ENCODE measurements at places on chromosomes 2 and 18.

- DNase-seq, result no peak
Measured at GRCh38 chr2:231186325-231186724, 12.1 kb upstream of the ARMC9 start.

GRCh38 chr2:138235041-138235440, 266.5 kb upstream of the SPOPL start:
- no peak for DNase-seq

- DNase-seq, result no peak
Measured at GRCh38 chr2:239412905-239413603, 12.2 kb upstream of the HDAC4 start.

DNA sequence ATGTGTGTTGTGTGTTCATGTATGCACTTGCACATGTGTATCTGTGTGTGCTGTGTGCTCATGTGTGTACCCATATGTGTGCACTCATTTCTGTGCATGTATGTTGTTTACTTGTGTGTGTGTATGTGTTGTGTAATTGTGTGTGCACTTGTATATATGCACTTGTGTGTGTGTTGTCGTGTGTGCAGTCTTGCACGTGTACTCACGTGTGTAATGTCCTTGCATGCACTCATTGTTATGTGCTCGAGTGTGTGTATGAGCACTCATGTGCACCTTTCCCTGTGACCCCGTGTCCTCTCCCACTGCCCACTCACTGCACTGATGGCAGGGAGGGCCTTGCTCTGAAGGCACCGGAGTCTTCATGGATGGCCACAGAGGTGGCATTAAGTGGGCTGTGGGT, 92.0 kb downstream of the SMIM21 start:
- DNase-seq, result no peak

- no peak for DNase-seq
Measured at GRCh38 chr2:241282555-241282954, 32.9 kb downstream of the HDLBP start.

GRCh38 chr18:55795101-55795669, 207.2 kb upstream of the TCF4 start:
- DNase-seq, result no peak

- DNase-seq, result no peak
Measured at GRCh38 chr18:53971331-53971730, 253.1 kb downstream of the MBD2 start.

- DNase-seq, result no peak
Measured at GRCh38 chr2:137879121-137879520, 85.2 kb upstream of the HNMT start.

DNA sequence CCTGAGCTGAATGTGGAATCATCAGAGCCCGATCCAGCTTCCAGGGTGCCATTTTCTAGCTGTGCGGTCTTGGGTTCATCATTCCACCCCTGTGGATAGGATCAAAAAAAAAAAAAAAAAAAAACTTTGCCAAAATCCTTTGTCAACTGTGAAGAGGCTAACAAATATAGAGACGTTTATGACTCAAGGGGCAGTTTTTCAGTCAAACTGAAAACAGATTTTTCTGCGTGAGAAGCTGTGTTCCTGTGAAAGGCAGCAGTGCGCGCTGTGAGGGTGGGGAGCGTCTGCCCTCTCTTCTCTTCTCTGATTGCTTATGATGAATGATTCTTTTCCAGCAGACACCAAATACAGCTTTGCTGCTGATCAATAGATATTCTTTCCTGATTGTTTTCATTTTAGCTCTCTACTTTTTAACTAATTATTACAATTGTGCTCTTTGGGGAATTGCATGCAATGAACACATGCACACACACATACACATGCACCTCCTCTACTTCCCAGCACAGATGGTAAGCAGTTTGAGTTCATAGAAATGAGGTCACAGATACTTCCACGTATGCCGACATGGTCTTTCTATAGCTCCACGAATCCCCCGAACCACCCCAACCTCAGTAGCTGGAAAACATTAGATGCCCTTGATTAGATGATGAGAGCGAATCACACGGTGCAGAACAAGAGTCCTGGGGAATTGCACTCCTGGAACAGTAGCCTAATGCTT, 175.4 kb downstream of the NRP2 start:
- DNase-seq, result no peak

DNA sequence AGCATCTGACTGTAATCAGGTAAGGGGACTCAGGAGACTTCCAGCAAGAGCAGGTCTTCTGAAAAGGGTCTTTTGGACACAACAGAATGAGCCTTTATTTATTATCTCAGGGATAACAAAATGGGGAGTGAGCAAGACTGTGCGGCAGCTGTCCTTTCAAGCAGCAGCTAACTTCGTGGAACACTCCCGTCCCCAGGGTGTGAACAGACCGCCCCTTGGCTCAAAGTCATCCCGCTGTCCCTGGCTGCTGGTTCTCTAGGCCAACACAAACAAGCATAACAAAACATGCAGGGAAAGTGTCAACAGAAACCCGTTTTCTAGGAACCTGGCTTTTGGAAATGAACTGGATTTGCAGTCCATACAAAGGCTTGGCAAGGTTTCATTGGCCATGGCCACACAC, 787.9 kb upstream of the FANCL start:
- no peak for DNase-seq

GRCh38 chr18:25001803-25002202, 350.2 kb downstream of the ZNF521 start:
- DNase-seq, result no peak

DNA sequence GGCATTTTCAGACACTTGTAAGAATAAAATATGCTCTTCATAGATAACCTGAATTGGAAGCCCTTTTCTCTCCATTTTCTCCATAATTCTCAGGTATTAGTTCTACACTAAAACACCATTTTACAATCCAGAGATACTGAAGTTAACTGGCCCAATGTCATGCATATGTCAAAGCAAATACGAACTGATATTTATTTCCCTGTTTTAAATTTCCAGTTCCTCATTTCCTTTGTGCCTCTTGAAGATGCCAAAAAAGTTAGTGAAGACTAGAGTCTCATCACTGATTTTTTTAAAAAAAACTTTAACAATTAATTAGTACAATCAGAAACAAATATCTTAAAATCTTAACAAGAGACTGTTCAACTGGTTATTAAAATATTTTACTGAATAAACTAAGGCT, 52.8 kb upstream of the ITGB6 start:
- DNase-seq, result no peak

GRCh38 chr18:22871809-22872525, 61.2 kb upstream of the RBBP8 start:
- DNase-seq, result no peak

DNA sequence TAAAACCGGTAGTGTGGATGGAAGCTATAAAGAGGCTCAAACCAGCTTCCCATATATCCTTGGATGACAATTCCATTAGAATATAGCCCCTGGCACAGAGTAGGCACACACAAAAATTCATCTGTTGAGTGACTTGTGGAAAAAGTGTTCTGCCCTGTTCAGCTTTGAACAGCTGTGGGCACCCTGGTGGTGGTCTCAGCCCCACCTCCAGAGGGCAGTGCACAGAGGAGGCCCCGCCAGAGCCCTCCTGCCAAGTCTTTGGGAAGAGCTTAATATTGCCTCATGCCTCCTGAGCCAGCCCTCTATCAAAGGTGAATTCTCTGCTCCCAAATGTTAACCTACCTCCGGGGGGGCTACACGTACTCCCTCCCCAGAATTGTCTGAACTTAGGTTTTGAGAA, 30.4 kb downstream of the EPAS1 start:
- no peak for DNase-seq

DNA sequence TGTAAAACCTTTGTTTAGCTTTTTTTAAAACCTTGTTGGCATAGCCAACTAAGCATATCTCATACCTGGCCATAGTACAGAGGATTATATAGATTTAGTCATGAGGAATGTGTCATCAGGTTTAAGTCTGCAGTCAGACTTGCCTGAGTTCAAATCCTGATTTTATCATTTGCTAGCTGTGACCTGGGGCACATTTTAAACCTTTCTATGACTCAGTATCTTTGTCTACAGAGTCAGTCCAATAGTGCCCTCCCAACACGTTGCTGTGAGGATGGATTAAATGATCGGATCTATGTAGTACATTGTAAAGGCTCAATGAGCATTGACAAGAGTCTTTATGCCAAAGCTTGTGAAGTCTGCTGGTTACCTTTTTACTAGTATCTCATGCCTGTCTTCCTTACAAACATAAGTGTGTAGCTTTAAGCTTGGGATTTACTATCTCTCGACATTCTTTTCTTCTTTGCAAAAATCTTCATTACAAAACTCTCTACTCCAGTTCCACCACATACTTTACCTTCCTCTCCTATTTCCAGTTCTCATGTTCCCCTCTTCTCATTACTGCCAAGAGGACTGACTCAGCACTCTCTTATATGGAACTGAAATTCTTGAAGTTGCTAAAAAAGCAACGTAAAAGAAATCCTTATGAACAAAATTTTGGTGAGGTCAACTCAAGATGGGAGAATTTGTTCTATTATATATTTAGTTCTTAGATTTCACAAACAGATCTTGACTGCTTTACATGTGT, 68.1 kb upstream of the RBMS1 start:
- no peak for DNase-seq

DNA sequence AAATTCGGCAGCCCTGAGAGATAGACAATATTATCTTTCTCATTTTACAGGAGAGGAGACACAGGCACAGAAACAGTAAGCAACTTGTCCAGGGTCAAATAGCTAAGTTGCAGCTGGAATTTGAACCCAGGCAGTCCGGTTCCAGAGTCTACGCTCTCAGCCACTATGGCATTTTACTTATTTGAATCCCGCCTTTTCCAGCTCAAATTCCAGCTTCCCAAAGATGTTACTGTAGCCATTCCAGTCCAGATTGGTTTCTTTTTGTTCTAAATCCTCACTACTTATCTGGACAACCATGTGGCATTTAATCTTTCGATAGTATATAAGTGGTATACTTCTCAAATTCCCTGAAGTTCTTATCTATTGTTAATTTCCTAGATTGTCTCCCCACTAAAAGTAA, 125.7 kb downstream of the NBAS start:
- DNase-seq, result no peak

GRCh38 chr18:73545472-73545871, 602.2 kb downstream of the FBXO15 start:
- DNase-seq, result no peak

DNA sequence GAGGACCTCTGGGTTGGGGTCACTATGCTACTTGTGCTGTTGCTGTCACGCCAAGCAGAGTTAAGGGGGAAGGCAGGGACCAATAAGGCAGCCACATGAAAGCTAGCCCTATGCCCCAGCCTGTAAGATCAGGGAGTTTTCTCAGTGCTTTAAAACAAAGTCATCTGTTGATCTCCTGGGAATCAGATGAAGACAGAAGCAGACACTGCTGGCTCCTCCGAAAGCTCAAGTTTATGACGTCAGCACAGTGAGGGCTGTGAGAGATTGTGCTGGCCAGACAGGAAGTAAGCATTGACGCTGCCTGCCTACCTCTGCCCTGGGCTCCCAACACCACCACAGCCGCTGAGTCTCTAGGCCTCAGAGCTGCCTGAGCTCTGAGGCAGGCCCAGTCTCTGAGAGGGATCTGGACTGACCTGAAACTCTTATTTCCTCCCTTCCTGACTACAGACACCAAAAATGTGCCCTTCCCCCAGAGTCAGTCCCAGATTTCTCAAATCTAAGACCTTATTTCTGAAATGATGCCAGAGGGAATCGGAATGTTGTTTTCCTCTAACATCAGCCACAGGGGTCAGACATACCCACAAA, 118.1 kb upstream of the EPAS1 start:
- no peak for DNase-seq

DNA sequence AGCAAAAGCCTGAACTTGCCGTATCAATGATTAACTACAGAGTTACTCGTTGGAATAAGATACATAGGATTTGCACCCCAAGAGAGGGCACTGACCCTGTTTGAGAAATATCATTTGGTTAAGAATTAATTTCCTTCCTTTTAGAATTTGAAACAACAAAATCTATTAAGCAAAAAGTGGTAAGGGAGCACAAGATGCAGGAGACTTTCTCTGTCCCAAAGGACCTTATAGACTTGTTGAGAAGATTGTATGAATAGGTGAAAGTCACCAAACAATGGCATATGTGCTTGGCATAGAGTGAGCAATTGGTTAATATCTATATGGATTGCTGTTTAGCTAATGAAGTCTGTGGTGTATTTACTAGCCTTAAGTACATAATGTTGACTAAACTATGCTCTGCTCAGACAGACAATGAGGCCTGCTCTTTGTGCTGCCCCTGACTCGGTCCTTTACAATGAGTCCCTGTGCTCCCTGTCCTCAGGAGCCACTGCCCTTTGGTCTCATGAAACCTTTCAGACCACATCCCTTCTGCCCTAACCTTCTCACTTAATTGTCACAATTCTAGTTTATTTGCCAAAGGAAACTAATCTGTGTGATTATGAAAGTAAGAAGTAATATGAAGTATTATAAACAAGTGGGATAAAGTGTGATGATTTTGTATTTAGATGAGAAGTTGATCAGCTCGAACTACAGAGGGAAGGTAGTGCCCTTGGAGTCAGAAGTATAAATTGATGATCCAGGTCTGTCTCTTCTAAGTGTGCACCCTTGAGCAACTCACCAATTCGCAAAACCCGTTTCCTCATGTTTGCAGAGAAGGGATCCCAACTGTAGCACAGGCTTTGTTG, 21.2 kb upstream of the HNMT start:
- DNase-seq, result no peak

DNA sequence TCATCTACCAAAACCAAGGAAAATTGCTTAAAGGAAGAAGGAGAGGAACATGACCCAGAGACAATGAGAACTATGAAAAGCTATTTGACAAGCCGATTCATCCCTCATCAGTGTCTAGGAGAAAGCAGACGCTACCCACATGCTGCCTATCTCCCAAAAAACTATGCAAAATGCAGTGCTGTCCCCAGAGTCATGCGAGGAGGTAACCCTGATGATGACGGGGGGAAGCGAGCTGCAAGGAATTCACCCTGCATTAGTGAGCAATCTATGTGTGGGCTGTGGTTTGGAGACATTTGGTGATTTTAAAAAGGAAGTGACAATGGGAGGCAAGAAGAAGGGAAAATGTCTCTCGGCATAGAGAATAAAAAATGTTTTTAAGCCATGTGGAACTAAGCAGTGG, 472.7 kb downstream of the CMPK2 start:
- DNase-seq, result no peak

DNA sequence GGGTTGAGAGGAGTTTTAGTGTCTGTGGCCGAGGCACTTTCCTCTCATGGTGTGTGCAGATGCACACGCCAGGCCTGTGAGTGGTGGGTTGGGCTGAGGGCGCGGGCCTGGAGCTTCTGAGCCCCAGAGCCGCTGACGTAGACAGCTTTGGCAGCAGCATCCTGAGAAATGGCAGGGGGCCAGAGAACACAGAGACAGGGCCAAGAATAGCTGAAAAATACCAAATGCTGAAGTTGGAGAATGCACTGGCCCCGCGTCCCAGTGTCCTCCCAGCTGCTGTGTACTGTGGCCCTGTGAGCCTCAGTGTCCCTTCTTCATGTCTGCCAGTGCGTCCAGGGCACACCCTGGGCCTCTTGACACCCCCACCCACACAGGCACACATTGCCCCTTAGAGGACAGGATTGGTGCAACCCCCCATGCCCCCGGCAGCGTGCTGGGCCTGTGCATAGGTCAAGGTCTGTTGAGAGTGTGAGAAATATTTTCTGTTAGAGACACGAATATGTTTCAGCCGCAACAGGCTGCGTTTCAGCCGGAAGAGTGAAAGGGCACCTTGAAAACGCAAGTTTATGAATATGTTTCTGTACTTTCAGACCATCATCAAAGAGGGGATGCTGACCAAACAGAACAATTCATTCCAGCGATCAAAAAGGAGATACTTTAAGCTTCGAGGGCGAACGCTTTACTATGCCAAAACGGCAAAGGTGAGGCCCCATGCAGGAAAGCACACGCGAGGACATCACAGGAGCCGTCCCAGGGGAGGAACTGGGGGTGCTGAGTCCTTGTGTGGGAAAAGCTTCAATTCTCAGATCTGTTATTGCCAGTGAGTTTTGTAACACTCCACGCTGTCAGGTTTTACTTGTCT, 33.6 kb downstream of the DGKD start:
- no peak for DNase-seq

All from stimulated activated CD8-positive, alpha-beta memory T cell treated with anti-CD3 and anti-CD28 coated beads, Interleukin-15, amount 100 ng/mL, for 1 hour (primary cell).